Regular cardiac myocyte (primary cell): ENCODE measurements at places on chromosomes 11 and 22. TPM values are rescaled to one million over a fixed set of nuclear protein-coding genes. Genes with fewer than 3 reads are reported as not detected.

RIMBP3C gene
- 0.38 and 0.56 TPM in 2 replicates for total RNA-seq

OMP gene
- total RNA-seq = 0.56 TPM in 1 of 2 replicates, not detected in the other

KRTAP5-7 gene
- not detected in 2 replicates for total RNA-seq

MYRF gene
- total RNA-seq = 1.3 and 2.0 TPM in 2 replicates

TBX10 gene
- total RNA-seq = not detected in 2 replicates

TPBGL gene
- total RNA-seq = 0.28 TPM in 1 of 2 replicates, not detected in the other

OR8G1 gene
- not detected in 2 replicates for total RNA-seq

APOL5 gene
- under 0.01 TPM in 1 of 2 replicates, not detected in the other for total RNA-seq

PLEKHB1 gene
- 0.38 and 1.1 TPM in 2 replicates for total RNA-seq

KCTD14 gene
- total RNA-seq = 0.56 and 1.9 TPM in 2 replicates
